ENCODE measurements at places on chromosomes 2 and 18.

DNA sequence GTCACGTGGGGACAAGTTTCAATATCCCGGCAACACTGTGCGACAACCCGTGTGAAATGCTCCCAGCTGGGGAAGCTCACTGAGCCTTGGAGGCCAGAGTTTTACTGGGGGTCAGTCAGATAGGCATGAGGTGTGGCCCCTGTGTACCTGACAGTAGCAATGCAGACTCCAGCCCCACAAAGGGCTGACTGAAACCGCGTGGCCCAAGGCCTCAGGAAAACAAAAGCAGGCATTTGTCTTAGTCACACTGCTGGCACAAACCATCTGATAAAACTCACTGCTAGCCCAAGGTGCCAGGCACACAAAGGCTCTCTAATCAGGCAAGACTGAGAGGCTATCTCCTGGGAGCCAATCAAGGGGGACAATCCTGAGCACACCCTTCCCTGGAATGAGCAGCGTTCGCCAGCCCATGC, 786.6 kb upstream of the RAB6C start:
- no peak for DNase-seq

DNA sequence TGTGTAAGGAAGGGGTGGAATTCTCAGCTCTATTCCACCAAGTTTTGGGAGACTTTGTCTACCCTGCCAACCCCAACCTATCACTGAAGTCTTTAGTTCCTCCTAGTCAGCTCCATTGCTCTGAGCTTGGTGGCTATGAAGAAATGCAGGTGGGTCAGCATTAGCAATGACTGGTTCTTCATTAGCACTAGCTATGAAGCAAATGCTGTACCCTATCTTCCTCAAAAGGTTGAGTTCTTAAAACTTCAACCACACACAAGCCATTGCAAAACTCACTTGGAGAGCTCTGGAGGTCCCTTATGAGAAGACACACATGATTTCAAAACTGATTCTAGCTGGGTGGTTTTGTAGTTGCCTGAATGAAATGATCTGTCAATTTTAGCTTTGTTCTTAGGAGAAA, 193.8 kb downstream of the IKZF2 start:
- DNase-seq, result no peak

DNA sequence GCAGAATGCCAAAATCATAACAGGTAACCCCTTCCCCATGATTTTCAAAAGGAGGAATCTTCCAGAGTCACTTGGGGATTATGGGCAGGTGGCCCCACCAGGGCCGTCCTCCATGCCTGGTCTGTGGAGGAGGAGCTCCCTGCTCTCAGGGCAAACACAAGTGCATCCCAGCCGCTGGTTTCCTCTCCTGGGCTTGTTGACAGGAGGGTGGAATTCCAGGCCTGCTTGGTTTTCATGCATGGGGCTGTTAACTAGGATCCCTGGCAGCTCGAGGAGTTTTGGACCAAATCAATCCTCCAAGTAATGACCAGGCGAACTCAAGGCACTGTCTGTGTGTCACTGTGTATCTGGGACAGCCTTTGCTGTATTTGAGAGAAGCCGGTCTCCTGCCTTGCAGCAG, 45.3 kb downstream of the FOSL2 start:
- no peak for DNase-seq

GRCh38 chr2:108403494-108403893, 25.7 kb downstream of the SULT1C4 start:
- DNase-seq, result no peak

- no peak for DNase-seq
Observed at GRCh38 chr2:189830510-189830909, 46.3 kb downstream of the PMS1 start.

DNA sequence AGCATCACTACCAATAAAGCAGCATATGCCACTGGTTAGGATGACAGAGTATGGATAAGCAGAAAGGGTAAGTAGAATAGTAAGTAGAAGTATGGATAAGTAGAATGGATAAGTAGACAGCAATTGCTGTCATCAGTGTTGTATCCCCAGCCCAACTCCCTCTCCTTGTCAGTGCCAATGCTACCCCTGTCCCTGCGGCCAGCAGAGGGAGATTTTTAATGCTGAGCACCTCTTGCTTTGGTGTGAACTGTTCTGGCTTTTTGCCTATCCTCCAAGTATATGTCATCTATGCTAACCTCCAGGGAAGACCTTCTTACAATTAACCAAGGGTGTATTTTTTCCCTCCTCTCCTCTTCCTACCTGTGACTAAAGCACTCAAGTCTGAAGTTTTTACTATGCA, 136.7 kb upstream of the SPHKAP start:
- no peak for DNase-seq

DNA sequence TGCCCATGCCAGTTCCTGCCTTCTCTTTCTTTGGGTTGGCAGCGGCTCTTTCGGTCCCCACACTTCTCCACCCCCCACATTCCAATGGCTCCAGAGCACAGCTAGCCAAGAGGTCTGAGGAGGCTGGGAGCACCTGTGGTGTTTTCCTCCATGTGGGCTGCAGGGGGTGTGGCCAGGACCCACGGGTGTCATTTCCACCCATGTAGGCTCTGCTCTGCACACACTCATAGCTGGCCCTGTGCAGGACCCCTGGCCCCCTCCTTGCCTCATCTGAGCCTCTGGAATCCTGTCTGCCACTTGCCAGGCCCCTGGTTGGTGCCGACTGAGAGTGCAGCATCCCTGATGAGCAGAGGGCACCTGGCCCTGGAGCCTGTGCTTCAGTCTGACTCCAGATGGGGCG, 46.3 kb downstream of the DYSF start:
- no peak for DNase-seq

GRCh38 chr2:196759378-196759706, 40.1 kb downstream of the GTF3C3 start:
- DNase-seq, result no peak

GRCh38 chr18:48181857-48182256, 227.3 kb downstream of the ZBTB7C start:
- no peak for DNase-seq

- DNase-seq, result no peak
Observed at GRCh38 chr2:241937297-241937696, 67.8 kb downstream of the RTP5 start.

- no peak for DNase-seq
Observed at GRCh38 chr2:19472391-19472978, 114.1 kb upstream of the OSR1 start.

GRCh38 chr2:152910970-152911369, 192.6 kb downstream of the ARL6IP6 start:
- no peak for DNase-seq

GRCh38 chr2:142306131-142306530, 175.3 kb upstream of the LRP1B start:
- DNase-seq, result no peak

- DNase-seq, result no peak
Observed at GRCh38 chr18:30444544-30444943, 598.0 kb downstream of the DSC3 start.

DNA sequence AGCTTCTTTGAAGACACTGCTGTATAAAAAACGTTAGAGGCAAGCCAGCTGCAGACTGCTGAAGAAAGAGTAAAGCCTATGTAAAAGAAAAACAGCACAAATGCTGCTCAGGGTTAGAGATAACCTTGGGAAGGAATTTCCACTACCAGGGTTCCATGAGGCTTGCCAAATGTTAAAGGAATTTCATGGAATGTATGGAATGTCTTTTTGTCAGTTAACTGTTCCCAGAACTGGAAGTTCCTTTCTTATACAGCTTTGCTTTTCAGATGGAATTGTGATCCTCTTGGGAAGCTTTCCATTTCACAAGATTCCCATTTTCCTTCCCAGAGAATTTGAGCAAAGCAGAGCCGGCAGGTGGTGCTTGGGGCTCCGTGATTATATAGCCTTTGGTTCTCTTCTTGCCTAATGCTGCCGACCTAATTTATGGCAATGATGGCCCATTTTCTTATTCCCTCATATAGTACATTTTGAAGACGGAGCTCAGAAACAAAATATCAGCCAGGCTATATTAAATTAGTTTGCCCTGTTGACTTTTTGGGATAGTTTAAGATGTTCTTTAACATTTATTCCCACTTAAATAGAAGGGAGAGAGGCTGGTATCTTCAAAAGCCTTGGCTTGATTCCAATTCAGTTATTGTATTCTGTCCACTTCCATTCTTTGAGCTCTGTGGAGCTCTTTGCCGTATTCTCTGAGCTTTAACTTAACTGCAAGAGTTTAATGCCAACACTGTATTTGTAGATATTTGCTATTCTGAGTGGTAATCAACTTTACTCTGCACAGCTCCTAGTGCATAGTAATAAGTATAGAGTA, 162.3 kb downstream of the PHLPP1 start:
- no peak for DNase-seq

DNA sequence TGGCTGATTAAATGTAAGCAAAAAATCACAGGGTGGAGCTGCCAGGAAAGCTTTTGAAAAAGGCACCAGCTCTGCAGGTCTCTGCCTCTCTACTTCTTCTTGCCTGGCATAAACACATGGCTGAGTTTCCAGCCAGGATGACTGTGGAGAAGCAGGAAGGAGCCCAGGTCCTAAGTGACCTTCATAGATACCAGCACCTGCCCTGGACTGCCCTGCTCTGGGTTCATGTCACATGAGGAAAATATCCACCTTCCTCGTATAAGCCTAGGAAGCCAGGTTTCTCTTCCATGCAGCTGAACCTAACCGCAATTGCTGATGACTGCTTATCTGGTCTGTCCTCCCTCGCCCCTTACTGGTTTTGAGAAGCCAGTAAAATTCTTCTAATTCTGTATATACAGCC, 47.8 kb upstream of the CREB1 start:
- DNase-seq, result no peak

- DNase-seq, result peak; percentile 48
Observed at GRCh38 chr2:199471443-199472057, 13.8 kb upstream of the SATB2 start.

DNA sequence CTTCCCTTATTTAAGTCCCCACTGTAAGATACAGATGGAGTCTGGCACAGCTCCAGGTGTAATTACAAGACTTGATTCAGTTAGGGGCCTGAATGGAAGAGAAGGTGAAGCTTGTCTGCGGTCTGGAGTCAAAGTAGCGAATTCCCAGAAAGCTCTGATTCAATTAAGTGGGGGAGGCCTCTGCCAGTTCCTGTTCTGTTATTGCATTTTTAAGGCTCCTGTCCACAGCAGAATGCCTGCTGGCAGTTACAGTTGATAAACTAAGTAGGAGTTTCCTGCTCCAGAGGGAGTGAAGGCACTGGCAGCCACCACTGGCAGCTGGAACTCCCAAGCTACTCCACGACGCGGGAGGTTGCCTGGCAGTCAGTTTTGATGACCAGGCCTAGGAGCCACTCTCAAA, 181.1 kb downstream of the SOCS6 start:
- no peak for DNase-seq

DNA sequence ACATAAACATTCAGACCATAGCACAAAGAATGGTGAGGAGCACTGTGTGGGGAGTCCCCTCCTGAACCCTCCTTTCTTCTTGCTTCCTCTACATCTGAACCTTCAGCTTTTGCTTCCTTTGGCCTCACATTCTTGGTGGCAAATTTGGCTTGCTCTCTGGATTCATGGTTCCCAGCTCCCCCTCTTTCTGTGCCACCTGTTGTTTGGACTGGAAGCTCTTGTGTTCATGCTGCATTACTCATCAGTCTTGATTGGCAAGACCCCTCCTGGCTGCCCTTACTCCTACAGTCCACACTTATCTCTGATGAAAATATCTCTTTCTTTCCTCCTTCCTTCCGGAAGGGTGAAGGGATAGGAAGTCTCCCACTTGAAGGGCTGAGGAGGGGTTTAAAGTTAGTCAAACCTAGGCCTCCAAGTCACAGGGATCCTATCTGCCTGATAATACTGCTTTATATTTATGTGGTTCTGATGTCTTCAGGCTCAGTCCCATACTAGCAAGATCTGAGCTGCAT, 70.0 kb downstream of the MYO3B start:
- DNase-seq, result no peak

DNA sequence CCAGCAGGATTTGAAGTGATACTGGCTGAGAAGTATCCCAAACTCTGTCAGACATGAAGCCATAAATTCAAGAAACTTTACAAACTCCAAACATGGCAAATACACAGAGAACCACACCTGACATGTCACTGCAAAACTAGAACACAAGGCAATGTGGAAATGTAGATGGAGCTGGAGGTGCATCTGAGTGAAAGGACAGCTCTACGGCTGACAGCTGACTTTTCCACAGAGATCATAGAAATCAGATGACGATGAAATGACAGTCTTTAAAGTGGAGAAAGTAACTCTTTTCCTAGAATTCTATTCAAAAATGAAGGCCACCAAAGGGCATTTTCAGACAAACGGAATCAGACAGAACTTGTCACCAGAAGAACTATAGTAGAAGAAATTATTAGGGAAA, 97.5 kb downstream of the LDLRAD4 start:
- DNase-seq, result peak; percentile 14

DNA sequence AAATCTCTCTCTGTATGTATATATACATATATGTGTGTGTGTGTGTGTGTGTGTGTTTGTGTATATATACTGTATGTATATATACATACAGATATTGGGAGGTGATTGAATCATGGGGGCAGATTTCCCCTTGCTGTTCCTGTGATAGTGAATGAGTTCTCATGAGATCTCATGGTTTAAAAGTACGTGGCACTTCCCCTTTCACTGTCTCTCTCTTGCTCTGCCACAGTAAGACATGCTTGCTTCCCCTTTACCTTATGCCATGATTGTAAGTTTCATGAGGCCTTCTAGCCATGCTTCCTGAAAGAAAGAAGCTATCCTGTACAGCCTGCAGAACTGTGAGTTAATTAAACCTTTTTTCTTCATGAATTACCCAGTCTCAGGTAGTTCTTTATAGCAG, 18.8 kb upstream of the CCDC195 start:
- no peak for DNase-seq

GRCh38 chr2:134391751-134392160, 137.9 kb downstream of the MGAT5 start:
- no peak for DNase-seq

DNA sequence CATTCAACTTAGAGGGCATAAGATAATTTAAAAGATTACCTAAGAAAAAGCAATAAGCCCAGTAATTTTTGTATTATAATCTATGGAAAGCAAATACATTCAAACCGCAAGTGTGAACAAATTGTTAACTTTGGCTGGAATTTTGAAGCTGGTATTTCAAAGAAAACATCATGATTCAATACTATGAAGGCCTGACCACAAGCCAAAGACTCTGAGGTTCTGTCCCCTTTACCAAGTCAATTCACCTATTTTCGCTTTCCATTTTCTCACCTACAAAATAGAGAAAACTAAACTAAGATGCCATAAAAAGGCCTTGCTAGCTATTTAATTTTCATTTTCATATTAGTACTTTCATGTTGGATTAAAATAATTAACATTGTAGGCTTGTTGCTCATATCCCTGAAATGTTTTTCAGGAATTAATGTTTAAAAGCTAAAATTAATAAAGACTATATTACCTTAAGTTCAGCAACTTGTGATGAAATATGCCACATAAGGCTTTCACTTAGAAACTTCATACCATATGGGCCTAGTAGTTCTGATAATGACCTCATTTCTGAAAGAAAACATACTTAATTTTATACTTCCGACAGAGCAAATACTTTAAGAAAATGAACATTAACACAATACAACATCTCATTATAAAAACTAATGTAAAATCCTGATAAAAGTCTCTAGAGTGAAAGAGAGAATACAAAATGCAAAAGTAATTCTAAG, 85.7 kb upstream of the FRZB start:
- no peak for DNase-seq

- no peak for DNase-seq
Observed at GRCh38 chr2:176763851-176764404, 448.7 kb upstream of the HNRNPA3 start.

- DNase-seq, result no peak
Observed at GRCh38 chr2:237498341-237498740, 11.3 kb downstream of the MLPH start.
